ENCODE measurements at places on chromosomes 4 and X.
A peak's percentile ranks its signal among the peaks of the same experiment; 100 is the strongest.

DNA sequence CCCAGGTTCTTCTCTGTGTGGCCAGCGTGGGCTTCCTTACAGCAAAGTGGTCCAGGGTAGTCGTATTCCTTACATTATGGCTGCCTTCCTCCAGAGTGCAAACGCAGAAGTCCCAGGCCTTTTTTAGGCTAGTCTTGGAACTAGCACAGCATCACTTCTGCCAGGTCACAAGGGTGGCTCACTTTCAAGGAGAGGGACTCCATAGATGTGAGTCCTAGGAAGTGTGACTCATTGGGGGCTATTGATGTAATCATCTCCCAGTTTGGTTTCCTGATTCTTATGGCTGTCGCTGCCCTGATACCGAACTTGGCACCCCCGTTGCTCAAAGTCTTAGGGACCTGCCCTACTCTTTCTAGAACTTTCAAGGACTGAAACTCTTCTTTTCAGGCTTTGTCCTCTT, 140.0 kb downstream of the DCK start:
- no peak for DNase-seq

GRCh38 chr4:174135936-174136406, 147.5 kb downstream of the FBXO8 start:
- DNase-seq = no peak

DNA sequence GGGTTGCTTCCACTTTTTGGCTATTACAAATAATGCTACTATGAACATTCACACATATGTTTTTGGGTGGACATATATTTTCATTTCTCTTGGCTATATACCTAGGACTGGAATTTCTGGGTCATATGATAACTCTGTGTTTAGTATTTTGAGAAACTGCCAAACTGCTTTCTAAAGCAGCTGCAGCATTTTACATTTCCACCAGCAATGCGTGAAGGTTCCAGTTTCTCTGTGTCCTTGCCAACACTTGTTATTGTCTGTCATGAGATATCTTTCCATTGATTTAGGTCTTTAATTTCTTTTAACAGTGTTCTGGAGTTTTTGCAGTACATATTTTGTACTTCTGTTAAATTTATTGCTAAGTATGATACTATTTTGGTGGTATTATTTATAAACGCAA, 48.3 kb downstream of the CLCN5 start:
- DNase-seq = no peak

GRCh38 chrX:32532262-32532661, 679.1 kb downstream of the DMD start:
- no peak for DNase-seq

- DNase-seq = no peak
These were observed 47.5 kb upstream of the CLDN34 start for GRCh38 chrX:9919632-9920172.

DNA sequence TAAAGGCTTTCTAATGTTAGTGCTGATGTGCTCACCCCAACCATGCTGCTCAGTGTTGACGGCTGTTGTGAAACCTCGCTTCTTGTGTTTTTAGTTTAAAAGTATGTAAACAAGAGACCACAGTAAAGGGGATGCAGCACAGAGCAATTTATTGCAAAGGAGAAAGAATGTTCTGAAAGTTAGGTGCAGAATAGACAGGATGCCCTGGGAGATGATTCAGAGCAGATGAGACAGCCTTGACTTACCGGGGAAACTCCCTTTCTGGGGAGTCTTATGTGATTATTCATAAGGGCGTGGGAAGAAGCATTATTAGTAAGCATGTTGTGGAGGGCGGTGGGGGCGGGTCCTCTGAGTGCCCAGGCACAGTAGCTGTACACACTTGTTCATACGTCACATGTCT, 47.7 kb downstream of the EVC start:
- DNase-seq = no peak

- no peak for DNase-seq
These were observed 611.2 kb downstream of the PPP4R3C start for GRCh38 chrX:26851981-26852380.

DNA sequence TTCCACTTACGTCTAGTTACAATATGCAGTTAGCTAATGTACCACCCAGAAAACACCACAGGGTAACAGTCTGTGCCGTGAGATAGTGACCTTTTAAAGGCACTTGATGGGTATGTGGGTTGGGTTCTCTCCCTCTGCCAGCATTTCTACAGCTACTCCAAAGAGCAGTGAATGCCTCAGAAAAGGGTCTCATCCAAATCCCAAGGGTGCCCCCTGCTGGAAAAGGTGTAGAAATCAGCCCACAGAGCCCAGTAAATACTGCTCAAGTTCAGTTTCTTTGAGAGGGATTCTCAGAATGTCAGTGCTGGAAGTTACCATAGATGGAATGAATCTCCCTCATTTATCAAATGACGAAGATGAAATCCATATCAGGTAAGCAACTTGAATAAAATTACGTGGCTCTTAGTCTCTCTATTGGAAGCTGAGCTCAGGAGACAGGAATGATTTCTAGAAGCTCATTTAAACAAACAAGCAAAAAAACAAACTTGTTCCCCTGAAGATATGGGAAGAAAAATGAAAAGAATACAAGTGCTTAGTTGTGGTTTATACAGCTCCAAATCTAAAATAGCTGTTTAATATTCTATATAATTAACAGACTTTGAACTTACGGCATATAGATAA, 9.5 kb downstream of the RNF175 start:
- DNase-seq = peak; percentile 22

DNA sequence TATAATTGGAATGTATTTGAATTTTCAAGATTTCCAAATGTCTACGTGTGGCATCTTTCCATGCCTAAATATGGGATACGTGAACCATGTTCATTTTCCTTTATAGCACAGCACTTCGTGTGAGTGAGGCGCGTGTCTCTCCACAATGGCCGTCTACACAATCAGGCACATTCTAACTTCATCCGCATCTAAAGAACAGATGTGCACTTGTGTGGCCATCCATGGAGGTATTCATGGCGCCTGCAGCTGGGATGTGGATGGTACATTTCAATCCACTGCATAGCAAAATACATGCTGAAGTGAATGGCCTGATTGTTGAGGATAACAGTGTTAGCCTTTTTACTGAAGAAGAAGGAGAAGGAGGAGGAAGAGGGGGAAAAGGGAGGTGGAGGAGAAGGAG, 34.5 kb upstream of the TRIM2 start:
- no peak for DNase-seq

GRCh38 chr4:164177153-164177552, 576.8 kb upstream of the SMIM31 start:
- no peak for DNase-seq

- no peak for DNase-seq
These were observed 91.0 kb downstream of the PDE5A start for GRCh38 chr4:119537586-119537985.

DNA sequence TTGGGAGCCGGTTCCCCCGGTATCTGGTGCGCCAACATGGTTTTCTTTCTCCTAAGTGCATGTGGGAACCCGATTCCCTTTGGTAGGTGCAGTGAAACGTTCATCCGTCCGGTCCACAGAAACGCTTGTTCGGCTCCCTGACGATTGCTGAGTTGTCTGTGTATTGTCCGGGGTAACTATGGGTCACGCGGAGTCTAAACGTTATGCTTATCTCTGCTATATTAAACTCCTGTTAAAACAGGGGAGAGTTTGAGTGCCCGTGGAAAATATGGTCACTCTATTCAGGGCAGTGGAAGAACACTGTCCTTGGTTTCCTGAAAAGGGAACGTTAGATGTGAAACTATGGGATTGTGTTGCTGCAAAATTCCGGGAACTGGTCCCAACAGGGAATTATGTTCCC, 32.4 kb upstream of the MGST2 start:
- no peak for DNase-seq

DNA sequence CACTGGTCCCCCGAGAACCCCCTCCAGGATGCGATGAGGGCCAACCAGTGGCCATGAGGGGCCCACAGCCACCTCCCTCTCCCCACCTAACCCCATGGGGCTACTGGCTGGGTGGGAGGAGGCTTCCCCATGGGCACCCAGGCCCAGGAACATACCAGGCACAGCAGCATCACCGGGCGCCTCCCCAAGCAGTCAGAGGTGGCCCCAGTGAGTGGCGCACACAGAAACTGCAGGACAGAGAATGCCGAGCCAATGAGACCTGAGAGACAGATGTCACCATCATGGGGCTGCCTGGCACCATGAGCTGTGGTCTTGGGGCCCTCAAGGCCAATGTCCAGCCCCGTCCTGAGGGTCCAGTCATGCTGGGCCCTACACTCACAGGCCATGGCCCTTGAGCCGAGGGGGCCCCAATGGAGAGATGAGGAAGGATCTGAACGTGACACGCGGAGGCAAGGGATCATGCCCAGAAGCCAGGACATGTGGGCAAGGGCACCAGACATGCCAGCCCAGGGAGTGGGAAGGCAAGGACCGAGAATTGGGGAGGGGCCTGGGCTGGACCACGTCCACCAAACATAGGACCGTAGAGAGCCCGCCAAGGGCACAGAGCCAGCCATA, 30.1 kb downstream of the NOP14 start:
- no peak for DNase-seq

DNA sequence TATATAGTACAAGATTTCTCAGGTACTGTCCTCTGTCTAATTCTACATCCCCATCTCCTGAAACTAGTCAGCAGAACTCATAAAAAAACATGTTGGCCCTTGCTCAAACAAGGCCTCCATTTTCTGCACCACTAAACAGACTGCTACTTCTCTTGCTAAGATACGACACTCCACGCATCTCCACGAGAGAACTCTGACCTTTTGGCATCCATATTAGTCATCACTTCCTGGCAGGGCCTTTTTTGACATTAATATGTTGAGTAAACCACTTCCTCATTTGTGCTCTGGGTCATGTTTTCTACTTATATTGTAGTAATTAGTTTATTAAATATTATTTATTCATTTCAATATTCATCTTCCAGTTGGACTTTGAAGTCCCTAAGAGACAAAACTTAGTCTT, 65.6 kb downstream of the DCAF8L1 start:
- no peak for DNase-seq

GRCh38 chr4:157052429-157053040, 23.4 kb upstream of the GLRB start:
- DNase-seq = no peak

DNA sequence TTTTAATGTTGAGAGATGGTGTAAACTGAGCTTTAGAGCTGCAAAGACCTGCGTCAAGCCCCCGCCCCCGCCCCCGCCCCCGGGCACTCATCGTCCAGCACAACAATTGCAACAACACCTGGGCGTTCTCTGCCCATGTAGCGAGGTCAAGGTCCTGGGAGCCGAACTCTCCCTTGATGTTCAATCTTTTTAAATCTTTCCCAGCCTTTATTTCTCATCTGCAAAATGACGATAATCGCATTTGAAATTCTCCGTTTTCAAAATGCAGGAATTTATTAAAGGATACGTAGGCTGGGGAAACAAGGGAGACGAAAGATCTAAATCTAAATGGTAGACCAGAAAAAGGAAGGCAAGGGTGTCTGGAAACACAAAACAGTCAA, 648 bp upstream of the MSMO1 start:
- no peak for DNase-seq

DNA sequence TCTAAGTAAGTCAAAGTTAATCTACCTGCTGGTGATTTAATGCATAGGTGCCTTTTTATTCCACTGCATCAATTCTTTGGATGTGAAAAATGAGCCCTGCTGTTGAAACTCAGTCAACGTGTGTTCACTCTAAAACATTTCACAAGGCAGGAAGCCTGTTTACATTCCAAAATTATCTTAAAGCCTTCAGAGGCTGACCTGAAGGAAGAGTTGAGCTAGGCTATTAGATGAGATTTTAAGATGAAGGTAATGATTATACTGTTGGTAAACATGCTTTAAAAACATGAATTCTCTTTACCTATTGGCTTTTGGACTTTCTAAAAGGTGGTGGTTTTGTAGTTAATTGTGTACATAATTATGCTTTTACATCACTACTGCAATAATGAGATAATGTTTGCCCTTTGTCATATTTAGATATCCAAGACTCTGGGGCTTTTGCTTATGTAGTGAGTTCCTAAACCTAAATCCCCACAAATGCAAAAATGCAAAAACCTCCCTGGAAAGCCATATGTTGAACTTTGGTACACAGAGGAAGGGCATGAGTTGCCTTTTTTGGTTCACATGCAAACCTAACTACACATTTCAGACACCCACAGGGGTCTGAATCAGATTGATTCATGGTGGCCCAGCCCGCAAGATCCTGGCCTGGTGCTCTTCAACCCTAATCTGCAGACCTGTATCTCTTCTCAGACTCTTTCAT, 92.3 kb downstream of the KLHL8 start:
- no peak for DNase-seq

DNA sequence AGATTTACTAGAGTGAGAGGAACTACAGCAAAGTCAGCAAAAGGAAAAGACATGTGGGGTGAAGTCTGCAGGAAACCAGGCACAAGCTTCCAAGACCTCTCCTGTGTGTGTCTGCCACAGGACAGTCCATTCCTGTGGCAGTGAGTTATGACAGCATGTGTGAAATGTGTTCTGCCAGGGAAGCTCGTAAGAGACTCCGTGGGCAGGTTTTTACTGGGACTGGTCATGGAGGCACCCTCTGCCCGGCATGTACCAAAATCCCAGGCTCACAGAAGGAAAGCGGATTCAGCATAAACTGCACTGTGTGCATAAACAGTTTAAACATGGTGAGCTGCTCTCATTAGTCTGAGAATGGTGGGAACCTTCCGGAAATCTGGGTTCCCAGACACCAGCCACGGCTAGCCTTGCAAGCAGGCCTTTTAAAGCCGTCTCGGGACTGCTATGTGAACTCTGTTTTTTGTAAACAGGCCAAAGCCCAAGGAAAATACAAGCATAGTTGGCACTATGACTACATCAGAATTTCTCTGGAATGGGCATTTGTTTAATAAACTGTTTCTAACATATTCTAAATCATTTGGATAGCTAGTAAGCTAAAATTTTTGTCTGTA, 288.5 kb downstream of the TENM3 start:
- no peak for DNase-seq
